ENCODE measurements at places on chromosomes 7 and 10.

GRCh38 chr10:61847640-61848039 lies 53.9 kb upstream of the ARID5B start:
- no peak for DNase-seq

DNA sequence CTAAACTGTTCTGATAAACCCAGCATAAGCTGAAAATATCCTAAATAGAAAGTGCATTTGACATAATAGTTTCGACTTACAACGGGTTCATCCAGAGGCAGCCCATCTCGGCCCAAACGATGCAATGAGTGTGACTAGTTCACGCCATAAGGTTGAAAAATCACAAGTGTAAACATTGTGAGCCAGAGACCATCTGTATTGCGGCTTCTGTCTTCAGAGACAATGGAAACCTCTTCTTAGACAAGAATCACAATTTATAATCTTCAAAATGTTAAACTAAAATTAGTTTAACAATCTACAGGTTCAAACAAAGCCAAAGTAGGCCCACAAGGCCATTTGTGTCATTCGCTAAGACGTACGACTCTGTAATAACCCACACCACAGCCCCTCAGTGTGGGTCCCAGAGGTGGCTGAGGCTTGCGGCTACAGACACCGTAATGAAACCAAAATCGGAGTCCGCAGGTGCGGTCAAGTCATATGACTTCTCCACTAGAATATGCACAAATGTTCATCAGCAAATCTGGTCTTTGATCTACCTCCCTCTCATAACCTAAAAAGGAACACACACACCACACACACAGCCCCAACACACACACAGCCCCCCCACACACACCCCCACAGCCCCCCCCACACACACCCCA lies 81.8 kb downstream of the DIP2C start:
- DNase-seq, result no peak

- no peak for DNase-seq
Observed at GRCh38 chr7:15719311-15719710, 32.8 kb upstream of the MEOX2 start.

DNA sequence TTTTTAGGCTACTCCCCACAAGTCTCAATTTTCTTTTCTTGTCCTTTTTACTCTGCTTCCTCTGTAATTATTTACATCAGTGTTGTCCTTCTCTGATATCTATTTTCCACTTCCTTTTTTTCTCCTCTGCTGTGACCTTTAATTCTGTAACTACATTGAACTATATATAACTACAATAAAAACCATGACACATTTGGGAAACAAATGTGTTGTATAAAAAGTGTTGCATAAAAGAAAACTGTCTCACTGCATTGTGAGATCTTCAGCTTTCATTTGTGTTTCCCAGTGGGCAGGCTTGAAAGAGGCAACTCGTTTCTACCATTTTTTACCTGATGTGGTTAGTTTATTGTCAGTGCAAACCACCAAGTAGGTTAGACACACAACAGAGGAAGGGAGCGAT lies 483.9 kb upstream of the NRP1 start:
- no peak for DNase-seq

DNA sequence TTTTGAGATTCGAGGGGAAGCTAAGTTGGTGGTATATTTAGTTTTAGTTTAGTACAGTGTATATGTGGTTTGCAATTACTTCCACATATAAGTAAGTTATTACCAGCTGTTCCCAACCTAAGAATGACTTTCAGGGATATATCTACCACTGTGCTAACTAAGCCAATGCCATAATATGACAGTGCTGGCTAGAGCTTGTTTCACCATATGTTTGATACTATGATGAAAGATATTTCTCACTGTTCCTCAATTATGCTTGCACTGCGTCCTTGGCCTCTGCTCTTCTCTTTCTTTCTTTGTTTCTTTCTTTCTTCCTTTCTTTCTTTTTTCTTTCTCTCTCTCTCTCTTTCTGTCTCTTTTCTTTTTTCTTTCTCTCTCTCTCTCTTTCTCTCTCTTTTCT lies 113.8 kb upstream of the SKAP2 start:
- DNase-seq, result no peak

DNA sequence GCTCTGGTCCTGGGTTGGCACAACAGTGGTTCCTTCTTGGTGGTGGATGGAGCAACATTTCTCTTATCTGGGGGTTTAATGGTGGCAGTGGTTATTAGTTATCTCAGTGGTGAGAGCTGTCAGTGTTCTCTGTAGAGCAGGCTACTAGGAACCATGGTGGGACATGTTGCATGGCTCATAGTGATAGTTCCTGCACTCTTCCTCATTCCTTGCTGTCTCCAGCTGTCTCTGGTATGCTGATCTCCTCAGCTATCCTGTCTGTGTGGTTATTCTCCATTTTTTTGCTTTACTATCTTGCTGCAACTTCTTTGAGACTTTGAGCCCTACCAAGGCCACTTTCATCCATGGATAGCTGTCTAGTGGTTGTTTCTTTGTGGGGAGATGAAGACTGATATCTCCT lies 44.0 kb downstream of the CCDC7 start:
- no peak for DNase-seq

- DNase-seq, result no peak
Observed at GRCh38 chr10:78028438-78029268, 662 bp downstream of the POLR3A start.

DNA sequence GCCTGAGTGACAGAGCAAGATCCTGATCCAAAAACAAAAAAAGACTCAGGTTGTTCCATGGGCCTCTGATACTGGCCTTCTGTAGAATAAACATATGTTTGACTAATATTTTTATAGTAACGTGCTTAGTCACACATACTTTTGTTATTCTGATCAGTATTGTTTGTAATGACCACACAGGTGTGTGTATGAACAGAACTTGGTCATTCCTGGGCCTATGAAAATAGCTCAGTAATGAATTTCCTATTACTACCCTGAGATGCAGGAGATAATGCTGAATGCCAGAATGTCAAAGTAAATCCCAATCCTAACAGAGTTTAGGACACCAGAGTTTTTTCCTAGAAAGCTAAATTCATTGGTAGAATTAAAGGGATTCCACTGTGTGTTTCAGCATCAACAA lies 108.7 kb downstream of the DOCK4 start:
- DNase-seq, result no peak

GRCh38 chr10:44436240-44436639 lies 51.3 kb upstream of the CXCL12 start:
- DNase-seq, result no peak

- no peak for DNase-seq
Observed at GRCh38 chr10:128744811-128745305, 618.6 kb upstream of the MKI67 start.

GRCh38 chr10:89845541-89846280 lies 144.3 kb downstream of the KIF20B start:
- DNase-seq, result no peak

- DNase-seq, result no peak
Observed at GRCh38 chr7:147774461-147774860, 816.1 kb upstream of the C7orf33 start.

DNA sequence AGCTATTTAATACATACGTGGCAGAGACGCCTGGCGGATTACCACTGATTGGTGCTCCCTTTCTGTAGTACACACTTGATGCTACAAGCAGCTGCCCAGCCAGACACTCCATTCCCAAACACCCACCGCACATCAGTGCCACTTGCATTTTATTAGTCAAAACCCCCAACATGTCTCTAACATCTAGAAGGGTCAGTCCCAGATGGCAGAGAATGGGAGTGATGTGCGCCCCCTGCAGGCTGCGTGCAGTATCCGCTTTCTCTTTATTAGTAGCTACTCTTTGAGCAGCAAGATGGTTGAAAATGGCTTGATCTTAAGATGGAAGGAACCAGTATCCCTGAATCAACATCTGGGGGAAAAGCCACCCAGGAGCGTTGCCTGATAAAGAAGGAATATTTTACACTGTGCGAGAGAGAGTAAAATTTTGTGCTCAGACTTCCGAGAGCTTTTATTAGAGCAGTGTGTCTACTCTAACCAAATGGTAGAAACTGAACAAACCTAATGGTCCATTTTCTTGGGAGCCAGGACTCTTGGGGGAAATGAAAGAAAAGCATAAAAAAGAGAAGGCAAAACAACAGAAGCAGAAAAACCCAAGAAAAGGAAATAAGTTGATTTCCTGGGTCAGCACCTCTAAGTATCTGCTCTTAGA lies 78.3 kb downstream of the ST8SIA6 start:
- DNase-seq, result no peak

DNA sequence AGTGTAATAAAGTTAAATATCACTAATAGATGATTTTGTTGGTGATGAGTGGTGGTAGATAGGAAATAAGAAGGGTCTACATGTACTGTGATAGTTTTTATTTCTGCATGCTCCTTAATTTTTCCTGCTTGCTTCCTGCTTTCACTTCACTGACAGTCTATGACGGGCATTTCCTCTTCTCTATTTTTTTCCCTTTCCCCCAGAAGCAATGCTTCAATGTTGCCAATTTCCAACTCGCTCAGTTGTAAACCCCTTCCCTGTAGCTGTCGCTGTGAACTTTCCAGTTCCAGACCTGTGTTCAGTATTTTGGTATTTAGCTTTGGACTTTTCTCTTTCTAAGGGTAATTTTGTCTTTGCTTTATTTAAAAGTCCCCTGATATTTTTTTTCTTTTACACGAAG lies 123.5 kb upstream of the AGR3 start:
- DNase-seq, result no peak

DNA sequence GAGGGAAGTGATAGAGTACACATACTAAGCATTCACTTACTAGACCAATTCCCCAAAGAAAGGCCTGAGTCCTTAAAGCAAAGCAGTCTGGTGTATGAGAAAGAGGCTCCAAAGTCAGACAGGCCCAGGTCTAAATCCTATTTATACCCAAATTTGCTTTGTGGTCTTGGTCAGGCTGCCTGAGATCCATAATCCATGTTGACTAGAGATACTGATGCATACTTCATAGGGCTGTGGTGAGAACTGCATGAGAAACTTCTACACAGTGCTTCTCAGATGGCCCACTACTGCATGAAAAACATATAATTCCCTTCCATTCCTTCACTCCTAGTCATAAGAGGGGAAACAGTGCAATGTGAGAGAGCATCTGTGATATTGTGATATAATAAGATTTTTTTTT lies 81.6 kb upstream of the SP4 start:
- no peak for DNase-seq

DNA sequence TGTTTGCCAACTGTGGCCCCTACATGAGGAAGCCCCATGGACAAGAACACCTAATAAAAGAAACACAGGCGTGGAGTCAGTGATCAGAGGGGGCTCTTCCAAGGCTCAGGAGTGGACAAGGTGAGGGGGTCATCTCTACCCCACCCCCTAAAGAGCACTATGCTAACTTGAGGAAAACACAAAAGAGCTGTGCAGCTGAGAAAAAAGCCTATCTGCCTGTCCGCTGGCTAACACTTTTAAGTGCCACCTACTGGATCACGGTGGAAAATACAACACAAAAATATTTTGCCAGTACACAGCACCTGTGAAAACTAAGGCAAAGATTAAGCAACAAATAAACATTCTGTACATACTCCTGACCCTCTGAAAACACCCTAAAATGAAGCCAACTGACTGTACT lies 53.1 kb upstream of the COBL start:
- DNase-seq, result peak; percentile 40

- DNase-seq, result no peak
Observed at GRCh38 chr7:12646139-12646538, 41.3 kb upstream of the ARL4A start.

GRCh38 chr10:80268266-80268665 lies 21.2 kb downstream of the MAT1A start:
- no peak for DNase-seq

DNA sequence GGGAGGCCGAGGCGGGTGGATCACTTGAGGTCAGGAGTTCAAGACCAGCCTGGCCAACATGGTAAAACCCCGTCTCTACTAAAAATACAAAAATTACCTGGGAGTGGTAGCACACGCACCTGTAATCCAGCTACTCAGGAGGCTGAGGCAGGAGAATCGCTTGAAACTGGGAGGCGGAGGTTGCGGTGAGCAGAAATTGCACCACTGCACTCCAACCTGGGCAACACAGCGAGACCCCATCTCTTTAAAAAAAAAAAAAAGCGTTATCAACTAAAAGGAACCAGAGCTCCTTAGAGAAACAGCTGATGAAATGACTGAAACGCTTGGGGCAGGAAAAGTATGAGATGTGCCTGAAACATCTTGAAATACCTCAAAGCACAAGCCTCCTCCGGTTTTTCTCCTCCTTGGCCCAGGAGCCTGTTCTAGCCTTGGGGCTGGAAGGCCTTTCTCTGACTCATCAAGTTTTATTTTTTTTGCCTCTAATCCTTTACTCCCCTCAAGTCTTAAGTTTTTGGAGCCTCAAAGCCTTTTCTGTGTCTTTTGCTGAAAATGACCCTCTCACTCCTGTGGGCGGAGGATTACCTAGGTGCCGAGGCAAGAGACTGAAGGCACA lies 2.6 kb upstream of the METTL27 start:
- DNase-seq, result no peak

DNA sequence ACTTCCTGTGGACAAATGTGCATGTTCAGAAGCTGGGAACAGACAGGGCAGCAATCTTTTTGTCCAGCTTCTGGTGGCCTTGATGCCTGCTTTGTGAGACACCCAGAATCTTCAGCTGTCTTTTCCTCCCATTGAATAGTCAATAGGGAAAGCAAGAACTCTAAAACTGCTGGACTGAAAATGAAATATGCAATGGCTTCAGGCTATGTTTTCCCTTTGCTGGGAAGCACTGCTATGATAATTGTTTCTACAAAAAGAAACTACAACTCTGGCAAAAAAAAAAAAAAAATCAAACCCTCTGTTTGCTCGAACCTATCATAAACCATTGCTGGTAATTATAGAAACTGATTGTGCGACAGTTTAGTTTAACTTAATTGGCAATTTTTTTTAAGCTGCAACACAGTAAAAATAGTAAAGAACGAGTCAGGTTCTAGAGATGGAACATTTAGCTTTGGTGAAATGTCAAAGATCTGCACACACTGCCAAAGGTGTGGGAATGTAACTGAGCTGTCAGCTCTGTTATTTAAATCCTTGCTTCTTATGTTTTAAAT lies 79.1 kb upstream of the NEUROD6 start:
- DNase-seq, result no peak

- DNase-seq, result no peak
Observed at GRCh38 chr7:1706381-1706720, 36.3 kb downstream of the ELFN1 start.

DNA sequence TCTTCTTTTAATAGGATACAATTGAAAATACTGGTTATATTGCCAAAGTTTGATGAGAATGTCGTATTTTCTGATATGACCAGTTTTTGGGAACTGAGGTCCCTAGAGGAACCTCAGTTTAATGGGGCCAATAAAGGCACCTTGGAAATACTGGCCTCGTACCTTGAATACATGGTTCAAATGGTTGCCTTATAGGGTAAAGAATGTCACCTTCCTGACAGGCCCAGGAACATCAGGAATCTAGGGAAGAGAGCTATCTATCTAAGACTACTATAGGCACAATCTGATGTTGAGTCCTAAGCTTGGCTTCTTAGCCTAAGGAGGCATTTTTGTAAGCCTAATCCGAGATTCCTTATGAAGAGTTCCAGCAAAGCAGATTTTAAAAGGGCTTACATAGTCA lies 9.3 kb downstream of the SHTN1 start:
- no peak for DNase-seq

GRCh38 chr7:113320419-113320818 lies 202.1 kb upstream of the SMIM30 start:
- peak; percentile 83 for DNase-seq

All from NCI-H345 (cell line).